ENCODE measurements at places on chromosomes 13 and 19.

- no peak for DNase-seq
Measured at GRCh38 chr19:45079911-45080370, 881 bp downstream of the GEMIN7 start.

GRCh38 chr13:46176756-46177155 lies 5.2 kb downstream of the LCP1 start:
- DNase-seq: no peak

GRCh38 chr13:39864221-39864620 lies 208.8 kb downstream of the COG6 start:
- DNase-seq: no peak

GRCh38 chr13:108407495-108407894 lies 138.0 kb downstream of the TNFSF13B start:
- DNase-seq: no peak
